NCI-H2081 (cell line): ENCODE measurements at places on chromosomes 12 and 14.

DNA sequence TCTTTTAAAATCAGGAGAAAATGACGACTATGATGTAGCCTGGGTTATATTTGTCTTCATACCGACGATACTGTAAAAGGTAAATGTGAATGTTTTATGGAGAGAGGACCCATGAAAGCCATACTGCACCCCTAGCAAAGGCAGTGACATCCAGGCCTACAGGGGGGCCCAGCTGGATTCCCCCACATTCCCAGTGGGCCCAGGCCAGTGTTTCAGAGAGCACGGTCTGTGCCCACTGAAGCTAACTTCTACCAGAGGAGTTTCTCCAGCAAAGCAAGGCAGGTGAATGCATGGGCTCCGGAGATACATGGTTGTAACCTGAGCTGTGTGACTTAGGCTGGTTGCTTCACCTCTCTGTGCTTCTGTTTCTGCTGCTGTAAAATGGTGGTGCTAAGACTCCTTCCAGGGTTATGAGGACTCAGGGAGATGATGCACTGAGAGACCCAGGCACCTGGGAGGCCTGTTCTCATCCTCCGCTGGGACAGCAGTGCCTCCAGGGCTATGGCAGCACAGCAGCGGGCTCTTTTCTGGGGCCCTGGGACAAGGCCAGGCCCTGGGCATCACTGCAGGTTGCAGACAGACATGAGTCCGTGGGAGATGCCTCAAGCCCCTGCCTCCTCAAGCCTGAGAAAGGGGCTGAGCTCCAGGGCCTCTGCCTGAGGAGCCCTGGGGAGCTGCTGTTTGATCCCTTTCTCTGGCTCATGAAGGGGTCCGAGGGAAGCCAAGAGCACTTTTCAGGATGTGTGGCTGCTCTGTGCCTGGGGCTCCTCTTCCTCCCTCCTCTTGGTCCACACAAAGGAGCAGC, 73.7 kb downstream of the SERPINA3 start:
- DNase-seq = no peak

DNA sequence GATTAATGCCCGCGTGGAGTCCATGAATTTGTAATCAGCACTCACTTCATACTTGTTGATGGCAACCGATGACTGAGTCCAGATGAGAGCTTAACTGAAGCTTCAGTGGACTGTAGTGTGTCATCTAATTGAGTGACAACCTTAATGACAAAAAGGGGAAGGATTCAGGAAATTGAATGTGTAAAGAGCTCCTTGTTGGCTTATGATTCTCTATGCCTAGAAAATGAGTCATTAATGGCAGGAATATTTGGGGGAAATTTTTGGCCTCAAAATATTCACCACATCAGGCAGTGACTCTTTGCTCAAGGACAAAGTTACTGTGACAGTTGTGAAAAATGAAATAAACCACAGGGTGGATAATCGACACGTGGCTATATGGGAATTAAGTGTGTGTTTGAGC, 55.3 kb upstream of the STON2 start:
- no peak for DNase-seq

GRCh38 chr14:83870546-83871270, 1659.2 kb upstream of the FLRT2 start:
- DNase-seq = no peak

GRCh38 chr14:55780156-55780946, 200.3 kb downstream of the KTN1 start:
- DNase-seq = no peak

DNA sequence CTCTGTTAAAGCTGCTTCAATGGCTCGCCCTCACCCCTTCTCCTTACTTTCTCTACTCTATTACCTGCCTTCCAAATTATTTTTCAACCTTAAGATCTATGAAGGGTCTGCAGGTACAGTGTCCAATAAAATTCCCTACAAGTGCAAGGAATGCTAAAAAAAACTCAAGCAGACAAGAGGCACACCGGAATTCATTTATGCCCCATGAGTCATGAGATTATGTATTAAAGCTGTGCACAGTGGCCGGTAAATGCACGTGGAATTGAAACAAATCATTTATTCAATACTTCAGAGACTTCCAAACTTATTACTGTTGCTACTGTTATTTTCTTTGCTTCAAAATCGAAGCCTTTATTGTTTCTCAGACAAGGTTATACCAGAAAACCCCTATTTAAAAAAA, 68.4 kb downstream of the ST8SIA1 start:
- no peak for DNase-seq

DNA sequence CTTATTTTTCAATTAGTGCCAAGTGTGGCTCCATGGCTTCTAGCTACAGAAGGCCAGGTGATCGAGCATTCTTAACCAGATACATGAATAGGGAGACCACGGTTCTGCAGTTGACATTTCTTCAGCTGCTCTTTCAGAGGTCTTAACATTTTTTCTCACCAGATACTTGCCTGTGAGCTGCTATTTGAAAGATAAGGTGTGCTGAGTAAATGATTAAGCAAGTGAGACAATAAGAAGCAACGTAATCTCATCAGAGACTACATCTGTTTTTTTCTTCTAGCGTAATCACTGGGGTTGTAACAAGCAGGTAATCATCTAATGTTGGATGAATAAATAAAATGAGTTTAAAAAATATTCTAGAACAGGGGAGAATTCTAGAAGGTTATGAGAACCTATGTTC, 912.9 kb downstream of the DIO2 start:
- no peak for DNase-seq

DNA sequence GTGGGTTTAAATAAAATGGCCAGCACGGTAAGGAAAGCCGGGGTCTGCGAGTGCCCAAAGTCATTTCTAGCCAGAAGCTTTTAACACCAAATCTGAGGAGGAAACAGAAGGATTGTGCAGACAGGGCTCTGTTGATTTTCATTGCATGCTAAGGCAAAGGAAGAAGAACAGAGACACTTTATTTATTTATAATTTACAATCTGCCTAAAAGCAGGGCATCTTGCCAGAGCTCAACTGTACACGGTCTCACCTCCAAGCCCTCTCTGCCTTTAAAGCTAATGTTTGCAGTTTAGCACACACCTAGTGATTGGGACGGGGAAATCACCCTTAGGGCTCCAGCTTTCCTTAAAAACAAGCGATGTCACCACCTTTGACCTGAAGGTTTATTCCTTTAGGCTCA, 4.0 kb downstream of the KCNA5 start:
- DNase-seq = no peak

DNA sequence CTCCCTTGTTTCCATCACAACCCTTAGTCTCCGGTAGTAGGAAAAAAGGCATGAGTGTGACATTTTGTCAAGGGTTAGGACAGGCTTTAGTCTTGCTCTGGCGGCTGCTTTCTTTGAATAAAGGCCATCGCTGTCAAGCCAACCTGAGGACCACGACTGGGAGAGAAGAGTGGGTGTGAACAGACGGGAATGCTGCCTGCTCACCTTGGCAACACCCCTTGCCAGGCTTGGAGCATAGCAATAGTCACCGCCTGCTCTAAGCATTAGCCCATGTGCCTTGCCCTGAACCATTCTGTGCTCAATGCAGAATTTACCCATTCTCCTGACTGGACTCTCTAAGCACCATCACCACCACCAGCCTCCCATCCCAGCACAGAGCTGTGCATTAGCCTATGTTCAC, 36.2 kb downstream of the SPTB start:
- DNase-seq = no peak

- DNase-seq = no peak
Observed at GRCh38 chr12:15897433-15897832, 13.7 kb upstream of the DERA start.

GRCh38 chr14:30204431-30204980, 276.9 kb upstream of the PRKD1 start:
- no peak for DNase-seq

GRCh38 chr14:57295239-57295638, 26.5 kb downstream of the AP5M1 start:
- DNase-seq = no peak

DNA sequence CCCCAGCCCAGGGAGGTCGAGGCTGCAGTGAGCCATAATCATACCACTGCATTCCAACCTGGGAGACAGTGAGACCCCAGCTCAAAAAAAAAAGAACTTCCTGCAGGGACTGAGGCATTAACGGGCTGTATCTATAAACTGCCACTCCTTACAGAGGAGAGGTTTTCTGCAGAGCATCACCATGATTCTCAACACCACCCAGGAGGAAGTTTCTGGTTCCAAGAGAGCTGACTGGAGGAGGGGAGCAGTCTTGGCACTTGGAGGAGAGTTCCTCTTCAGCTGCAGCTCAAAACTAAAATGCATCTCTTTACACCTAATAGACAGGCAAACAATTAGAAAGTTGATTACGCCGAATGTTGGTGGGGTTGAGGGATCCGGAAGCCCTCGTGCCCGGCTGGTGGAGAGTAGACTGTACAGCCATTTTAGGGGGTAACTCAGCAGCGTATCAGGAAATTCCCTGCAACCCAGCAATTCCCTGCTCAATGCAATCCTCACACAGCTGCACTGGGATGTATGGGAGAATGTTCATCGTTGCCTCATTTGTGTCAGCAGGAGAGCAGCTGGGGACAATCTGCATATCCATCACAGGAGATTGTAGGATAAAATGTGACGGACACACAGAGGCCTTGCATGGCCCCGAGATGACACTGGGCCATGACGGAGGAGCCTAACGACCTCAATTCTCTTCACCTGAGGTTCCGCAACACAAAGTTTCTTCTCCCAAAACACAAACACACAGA, 36.6 kb downstream of the ACTN1 start:
- no peak for DNase-seq

DNA sequence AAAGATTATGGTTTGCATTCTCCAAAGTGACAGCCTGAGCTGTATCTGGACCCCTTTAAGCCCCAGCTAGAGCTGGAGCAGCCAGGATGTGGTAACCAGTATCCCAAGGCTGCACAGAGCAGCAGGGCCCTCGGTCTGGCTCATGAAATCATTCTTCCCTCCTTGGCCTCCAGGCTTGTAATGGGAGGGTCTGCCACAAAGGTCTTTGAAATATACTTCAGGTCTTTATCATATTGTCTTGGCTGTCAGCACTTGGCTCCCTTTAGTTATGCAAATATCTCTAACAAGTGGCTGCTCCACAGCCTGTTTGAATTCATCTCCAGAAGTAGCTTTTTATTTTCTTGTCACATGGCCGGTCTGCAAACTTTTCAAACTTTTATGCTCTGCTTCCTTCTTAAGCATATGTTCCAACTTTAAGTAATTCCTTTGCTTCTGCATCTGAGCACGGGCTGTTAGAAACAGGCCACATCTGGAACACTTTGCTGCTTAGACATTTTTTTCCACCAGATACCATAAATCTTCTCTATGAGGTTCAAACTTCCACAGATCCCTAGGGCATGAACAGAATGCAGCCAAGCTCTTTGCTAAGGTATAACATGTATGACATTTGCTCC, 663.4 kb upstream of the MIS18BP1 start:
- no peak for DNase-seq

DNA sequence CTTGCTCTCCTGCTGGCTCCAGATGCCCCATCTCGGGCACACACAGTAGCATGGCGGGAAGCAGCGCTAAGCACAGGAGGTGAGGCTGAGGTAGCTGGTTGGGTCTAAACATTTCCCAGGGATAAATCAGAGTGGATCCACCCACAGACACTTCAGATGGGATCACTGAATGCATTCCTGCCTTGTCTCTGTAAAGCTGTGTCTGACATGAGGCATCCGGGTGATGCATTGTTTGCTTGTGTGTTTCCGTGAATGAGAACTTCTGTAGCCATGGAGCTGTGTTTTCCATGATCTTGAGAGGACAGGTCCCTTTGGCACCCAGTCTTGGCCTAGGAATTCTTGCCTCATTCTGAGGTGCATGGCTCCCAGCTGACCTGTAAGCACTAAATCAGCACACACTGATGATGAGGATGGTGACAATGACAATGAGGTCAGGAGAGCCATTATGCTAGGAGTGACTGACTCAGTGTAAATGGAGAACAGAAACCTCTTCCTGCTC, 6.7 kb upstream of the KRT75 start:
- no peak for DNase-seq

DNA sequence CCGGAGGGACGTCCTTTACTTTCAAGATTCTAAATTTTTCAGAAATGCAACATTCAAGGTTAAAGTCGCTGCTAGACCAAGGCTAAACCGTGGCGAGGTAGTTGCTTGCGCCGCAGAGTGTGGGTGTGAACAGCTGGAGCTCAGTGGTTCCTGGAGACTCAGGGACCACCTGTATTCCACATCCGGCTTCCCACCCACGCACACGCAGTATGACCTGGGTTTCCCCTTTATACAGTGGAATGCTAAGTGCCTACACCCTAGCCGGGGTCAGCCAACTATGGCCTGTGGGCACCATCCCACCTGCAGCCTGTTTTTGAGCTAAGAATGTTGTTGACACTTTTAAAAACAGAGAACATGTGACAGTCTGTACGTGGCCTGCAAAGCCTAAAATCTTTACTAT, 42.9 kb upstream of the TESC start:
- no peak for DNase-seq

DNA sequence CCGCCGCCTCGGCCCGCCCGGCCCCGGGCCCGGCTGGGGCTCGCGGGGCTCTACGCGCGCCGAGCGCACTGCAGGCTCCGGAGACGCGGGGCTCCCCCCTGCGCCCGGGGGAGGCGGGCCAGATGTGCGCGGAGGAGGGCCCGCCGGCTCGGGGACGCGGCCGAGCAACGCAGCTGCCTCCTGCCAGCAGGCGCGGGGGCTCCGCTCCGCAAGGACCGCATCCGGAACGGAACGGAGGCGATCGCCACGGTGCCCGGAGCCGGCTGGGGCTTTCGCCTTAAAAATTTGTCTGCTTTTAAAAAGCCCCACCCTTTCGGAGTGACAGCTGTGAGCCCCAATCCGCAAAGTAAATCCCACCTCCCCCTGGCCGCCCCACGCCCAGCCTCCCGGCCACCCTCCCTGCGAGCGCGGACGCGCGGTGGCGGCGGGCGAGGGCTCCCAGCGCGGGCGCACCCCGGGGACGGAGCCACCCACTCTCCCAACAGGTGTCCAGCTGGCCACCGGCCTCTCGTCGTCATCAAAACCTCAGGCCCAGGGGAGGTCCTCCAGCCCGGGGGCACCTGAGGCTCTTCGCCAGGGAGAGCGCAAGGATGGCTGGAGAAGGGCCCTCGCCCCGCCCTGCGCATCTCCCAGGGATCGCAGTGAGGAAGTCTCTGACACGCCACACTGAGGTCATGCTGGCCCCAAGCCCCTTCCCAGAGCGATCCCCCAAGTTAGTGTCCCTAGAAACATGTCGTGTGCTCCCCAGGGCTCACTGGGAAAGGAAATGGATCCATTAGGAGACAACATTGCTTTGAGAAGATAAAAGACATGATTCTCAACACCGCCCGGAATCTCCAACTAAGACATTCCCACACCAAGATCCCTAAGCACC, at the start of gene TMEM132D:
Gene TMEM132D, minus strand, starts transcription at position 70 of the 874 bp plus-strand sequence.
- peak; percentile 50 for DNase-seq

DNA sequence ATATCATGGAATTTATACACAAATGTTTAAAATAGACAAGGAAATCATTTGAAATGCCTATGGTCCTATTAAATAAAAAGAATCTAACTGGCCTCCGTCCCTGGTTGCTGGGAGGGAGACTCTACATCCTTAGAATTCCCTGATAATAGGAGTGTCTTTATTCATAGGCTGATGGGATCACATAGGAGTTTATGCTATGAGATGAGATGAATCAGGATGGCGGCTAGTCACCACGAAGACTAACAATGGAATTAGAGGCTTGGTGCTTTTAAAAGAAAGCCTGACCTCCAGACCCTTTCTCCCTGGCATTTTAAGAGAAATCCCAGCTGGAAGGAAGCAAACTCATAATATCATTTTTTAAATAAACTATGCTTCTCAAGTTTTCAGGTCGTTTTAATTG, 69.7 kb downstream of the SEC23A start:
- DNase-seq = no peak

- DNase-seq = no peak
Observed at GRCh38 chr12:62264706-62265105, 4.5 kb downstream of the USP15 start.
